ENCODE measurements at places on chromosomes 5 and 9. TPM values are rescaled to one million over a fixed set of nuclear protein-coding genes. Genes with fewer than 3 reads are reported as not detected.

Gene IFNA13
- total RNA-seq: not detected

Gene GPR151
- not detected for total RNA-seq

Gene GLDC
- 117 TPM for total RNA-seq

Gene GOLM1
- total RNA-seq: 54.5 TPM

Gene HRCT1
- 7.2 TPM for total RNA-seq

Gene FLT4
- 12.1 TPM for total RNA-seq

Gene LIFR
- 65.4 TPM for total RNA-seq

Gene PCDHGB7
- total RNA-seq: 11.7 TPM

Gene SLC36A2
- not detected for total RNA-seq

Gene NSD1
- total RNA-seq: 118 TPM

Gene EGFL7
- 109 TPM for total RNA-seq

Gene ICE1
- total RNA-seq: 33.2 TPM

Gene IGIP
- 15.9 TPM for total RNA-seq

DNA sequence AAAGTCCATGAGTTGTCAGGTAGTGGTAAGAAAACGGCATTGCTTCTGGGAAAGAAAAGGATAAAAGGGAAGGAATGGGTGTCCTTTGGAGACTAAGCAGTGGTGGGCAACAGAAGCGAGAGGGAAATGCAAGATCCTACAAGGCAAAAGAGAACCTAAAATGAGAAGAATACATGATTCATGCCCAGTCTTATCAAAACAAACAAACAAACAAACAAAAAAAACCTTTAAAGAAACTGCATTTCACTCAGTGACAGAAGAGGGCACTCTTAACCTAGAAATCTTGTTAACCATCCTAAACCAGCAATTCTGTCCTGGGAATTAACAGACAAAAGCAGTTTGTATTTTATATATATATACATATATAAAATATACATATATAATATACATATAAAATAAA lies 88.5 kb downstream of the SUSD1 start:
- DNase-seq: no peak

DNA sequence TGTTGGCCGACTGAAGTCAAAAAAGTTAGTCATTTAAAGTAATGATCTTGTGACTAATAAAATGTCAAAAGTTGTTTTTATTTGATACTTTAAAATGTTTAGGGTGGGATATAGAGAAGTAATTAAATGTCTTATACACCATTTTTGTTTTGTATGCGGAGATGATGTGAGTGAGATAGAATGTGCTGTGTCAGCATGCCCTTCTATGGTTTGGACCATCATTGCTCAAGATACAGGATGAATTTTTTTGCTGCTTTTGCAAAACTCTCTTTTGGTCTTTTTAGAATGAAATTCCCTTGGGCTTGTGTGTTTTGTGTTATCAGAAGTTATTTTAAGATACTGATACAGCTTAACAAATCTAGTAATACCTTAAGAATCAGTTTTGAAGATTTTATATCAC lies 12.5 kb downstream of the SRFBP1 start:
- DNase-seq: no peak

DNA sequence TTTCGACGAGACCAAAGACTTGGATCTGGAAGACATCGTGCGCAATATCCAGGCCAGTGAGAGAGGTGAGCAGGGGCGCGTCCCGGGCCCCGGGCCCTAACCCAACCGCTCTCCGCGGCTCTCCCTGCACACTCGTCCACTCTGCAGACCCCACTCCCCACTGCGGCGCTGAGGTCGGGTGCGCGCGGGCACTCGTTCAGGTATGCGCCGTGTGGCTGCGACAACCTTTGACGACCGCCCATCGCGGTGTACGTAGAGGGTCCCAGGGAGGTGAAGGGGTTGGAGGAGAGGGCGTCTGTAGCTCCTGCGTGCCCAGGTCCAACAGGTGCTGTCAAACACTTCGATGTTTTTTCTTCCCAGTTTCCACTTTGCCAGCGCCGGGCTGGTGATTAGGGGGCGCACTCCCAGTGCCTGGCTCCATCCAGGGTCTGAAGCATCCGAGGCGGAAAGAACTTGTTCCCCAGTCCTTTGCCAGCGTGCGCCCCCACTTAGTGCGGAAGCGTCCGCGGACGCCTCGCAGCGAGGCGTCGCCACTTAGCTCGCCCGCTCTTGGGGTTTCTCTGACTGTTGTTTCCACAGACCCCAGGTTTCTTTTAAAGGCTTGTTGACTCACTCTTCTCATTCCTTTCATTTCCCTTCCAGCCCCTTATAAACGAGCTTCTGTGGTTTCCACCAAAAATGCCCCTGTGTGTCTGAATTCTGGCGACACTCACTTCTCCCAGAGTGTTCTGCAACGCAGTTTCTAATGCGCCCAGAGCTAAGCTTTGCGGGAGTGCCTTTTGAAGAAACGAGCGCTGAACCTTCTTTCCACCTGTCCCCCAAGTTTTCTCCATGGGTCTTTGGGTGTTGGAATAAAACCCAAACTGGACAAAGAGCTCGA lies 1.6 kb downstream of the NPR3 start:
- DNase-seq: no peak

DNA sequence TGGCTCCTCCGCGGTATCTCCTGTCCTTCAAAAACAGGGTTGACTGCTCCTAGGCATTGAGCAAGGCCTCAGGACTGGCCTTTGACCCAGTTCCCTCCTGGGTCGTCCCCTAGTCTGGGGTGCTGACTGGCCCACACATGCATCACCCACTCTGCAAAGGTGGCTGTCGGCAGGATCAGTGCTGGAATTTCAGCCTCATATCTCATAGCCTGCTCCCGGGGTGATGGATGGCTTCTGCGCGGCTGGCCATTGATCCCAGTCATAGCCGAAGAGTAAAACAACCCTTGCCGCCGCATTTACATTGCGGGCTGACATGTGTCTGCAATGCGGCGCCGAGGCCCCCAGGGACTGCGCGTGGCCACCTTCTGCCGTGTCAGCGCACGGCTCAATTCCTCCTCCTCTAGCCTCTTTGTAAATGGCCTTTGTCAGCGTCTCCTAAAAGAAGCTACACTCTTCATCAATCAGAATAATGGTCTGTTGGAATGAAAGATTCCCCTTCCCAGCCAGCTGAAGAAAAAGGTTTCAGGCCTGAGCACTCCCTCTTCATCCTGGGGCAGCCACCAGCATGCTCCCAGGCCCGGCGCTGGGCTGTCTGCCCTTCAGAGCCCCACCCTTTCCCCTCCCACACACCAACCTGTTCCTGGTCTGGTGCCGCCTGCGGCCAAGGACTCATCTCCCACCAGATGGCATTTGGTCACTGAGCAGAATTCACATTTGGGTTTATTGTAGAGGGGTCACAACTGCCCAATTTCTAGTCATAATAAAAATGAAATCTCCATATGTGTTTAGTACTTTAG lies 159.0 kb downstream of the PJA2 start:
- no peak for DNase-seq

DNA sequence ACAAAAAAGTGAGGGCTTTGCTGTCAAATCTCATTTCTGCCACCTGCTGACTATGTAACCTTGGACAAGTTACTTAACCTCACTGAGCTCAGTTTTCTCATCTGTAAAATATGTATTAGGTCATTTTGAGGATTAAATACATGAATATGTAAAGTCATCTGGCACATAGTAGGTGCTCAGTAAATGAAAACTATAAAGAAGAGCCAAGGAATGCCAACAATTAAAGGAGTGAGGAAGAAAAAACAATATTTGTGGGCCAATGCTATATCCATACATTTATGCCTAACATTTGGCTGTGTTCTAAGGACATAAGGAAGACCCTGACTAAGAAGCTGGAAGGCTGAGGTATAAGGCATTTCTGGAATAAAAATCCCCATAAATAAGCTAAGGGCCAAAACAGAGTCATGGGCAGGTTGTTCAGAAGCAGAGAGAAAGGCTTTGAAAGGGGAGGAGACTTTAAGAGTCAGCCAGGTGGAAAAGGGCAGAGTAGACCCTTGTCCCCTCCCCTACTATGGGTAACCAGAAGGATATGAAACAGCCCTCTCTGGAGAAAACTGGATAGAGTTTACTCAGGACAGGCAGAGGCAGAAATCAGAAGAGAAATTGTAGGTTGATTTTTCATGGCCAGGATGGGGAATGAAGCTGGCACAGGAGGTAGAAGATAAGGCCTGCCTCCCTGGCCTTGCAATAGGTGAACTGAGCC lies 47.6 kb upstream of the SIL1 start:
- DNase-seq: no peak

DNA sequence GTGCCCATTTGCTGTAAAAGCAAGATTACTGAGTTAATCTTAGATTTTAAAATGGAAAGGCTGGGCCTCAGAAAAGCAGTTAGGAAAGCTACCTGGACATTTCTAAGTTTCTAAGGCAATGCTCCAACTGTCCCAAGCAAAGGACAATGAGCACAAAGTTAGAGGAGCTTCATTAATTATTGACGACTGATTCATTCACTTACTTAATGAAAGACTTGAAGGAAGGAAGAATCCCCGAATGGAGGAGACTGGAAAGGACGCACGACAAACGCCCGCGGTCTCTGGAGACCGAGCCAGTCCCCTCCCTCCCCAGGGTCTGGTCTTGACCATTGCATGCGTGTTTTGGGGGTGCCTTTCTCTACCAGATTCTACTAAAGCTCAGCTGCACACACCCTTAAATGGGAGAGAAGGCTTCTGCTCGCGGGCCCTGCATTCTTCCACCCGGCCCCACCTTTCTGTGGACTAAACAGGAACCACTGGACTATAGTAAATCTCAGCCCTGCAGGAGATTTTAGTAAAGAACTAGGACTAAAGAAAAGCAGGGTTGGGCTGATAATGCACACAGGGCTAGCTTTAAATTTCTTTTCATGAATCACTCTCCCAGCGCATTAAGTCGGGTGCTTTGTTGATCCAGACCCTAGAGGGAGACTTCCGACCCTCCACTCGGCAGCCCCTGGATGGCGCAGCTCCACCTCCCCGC lies 44.8 kb downstream of the CTSL start:
- no peak for DNase-seq

- no peak for DNase-seq
Observed at GRCh38 chr5:77463905-77464304, 28.2 kb downstream of the WDR41 start.

- DNase-seq: no peak
Observed at GRCh38 chr5:154287136-154287535, 96.6 kb downstream of the GALNT10 start.

- DNase-seq: no peak
Observed at GRCh38 chr5:154143211-154143641, 47.3 kb upstream of the GALNT10 start.

DNA sequence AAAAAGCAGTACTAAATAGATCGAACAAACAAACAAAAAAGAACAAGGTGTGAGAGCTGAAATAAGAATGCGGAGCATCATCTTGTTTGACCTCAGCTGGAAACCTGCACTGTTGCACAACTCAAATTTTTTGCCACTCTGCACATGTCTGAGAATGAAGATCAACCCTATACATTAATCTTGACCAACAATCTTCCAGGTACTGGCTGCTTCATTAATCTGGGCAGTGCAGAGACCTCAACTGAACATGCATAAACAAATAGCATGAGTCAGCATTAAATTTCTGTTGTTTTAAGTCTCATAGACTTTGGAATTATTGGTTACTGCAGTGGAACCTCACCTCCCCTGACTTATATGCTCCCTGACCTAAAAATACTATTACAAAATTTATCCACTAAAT lies 114.6 kb upstream of the FTMT start:
- DNase-seq: no peak

GRCh38 chr9:83665580-83666200 lies 42.1 kb downstream of the UBQLN1 start:
- no peak for DNase-seq

DNA sequence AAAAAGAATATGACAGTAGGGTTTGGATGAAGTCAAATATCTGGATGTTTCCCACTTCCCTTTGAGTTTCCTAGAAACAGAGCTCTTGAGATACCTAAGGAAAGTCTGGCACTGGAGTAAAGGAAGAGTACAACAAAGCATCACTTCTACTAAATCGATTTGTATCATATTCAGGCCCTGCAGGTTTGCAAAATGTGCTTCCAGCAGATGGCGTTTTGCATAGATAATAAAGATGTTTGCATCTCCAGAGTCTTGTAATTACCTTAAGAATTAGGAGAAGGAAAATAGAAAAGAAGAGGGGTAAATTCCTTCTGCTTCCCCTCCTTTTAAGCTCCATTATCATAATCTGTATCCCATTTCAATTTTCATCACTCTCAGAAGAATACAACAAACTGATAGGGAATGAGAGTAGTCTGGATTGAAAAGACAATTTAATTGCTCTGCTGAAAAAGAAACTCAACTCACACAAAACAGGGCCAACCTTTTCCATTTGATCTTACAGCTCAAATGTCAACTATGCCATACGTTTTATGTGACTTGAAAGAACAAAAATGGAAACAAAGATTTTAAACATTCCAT lies 380.4 kb downstream of the PTPRD start:
- DNase-seq: no peak
